ENCODE measurements at places on chromosomes 11 and 22.

DNA sequence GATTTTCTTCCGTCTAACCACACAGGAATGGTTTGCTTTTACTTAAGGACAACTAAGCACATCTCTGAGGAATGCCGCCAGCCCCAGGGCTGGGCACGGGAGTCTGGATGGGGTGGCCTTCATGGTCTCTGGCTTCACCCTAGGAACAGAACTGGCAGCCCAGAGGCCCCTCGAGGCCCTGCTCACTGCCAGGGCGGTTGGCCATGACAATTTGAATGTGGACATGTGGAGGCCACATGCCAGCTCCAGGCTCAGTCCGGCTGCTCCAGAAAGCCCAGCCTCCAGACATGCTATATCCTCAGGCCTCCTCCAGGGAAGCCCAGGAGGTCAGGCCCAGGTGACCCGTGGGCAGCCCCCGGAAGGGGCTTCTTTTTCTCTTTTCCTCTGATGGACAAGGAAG is 84.0 kb upstream of the FGF3 start:
- DNase-seq: no peak

GRCh38 chr22:50600538-50600937 is at the start of gene MAPK8IP2:
TSS of gene MAPK8IP2 (plus strand) at chr22:50600793. CDS start at chr22:50600819, 26 bp downstream.
- DNase-seq: no peak

DNA sequence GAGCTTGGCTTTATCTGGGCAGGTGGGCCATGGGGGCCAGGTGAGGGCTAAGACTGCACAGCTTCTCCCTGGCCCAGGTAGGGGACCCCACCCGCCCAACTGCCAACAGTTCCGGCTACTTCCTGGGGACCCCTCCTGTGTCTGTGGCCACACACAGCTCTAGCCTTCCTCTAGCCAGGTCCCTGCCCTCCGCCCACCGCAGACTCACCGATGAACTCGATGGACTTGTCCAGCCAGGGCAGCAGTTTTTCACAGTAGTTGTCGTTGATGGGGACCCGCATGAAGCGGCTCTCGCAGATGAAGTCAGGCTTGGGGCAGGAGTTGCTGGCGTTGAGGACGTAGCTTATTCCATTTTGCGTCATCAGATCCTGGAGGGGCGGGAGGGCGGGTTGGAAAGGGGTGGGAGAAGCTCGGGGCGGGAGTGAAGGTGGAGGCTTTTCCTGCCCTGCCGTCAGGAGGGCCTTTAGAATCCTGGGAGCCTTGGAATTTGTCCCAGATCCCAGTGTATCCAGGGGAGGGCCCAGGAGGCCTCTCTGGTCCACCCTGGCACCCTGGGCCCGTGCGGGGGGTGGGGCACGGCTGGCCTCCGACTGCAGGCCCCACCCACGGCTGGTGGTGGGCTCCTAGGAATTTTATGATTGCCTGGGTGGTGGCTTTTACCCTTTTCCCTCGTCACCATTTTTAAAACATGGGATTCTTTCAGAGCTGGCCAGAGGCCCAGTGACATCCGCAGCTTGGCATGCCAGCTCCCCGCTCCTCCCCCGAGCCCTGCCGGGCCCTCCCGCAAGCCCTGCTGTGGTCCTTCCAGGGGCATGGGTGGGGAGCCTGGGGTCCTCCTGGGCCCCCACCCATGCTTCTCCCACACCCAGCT is 13.9 kb downstream of the DUSP8 start:
- DNase-seq: no peak

DNA sequence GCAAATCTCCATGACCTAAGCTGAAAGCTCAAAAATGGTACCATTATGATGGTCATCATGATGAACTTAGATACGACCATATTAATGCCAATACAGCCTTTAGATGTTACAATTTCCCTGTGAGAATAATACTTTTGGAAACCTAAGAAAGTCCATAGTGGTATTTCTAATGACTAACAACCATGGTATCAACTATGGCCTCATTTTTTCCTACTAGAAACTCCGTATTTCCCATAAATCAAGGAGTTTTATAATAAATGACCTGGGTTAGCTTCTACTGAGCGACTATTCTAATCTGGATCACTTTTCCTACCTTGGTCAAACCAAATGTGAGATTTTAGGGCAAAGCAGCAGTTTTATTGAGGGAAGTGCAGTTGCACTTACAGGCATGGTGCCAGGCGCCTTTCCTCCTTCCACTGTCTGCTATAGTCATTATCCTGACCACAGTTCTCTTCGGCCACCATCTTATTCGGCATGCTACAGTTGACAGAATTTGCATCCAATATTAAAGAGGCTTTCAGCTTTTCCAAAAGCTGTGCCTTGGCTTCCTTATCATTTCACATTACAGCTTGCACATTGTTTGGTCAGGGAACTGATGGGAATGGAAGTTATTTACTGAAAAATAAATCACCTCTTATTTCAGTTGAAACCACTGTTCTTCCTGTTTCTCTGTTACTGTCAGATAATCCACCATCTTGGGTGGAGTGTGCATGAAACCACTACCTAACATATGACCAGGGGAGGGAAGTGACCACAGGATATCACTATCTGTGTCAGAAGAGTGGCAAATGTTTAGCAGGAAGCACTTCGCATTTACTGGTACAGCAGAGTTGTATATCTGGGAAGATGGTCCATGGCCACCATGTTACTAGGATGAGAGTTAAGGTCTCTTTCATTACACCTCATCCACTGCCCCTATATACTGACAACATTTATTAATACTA is 74.5 kb upstream of the PICALM start:
- peak; percentile 54 for DNase-seq

- no peak for DNase-seq
Measured at GRCh38 chr11:43736502-43737200, 56.1 kb downstream of the HSD17B12 start.

GRCh38 chr11:17877886-17878285 is 135.0 kb downstream of the SERGEF start:
- DNase-seq: no peak

- DNase-seq: no peak
Measured at GRCh38 chr11:41536021-41536568, 76.6 kb upstream of the LRRC4C start.

- DNase-seq: no peak
Measured at GRCh38 chr11:124874571-124875255, 9.5 kb downstream of the ROBO3 start.

All from hematopoietic multipotent progenitor cell treated with erythropoietin and hydrocortisone succinate and interleukin-3 and kit ligand, for 17 days (in vitro differentiated cells).